ENCODE measurements at places on chromosomes 5 and 9. TPM values are rescaled to one million over a fixed set of nuclear protein-coding genes. Genes with fewer than 3 reads are reported as not detected.

GRCh38 chr5:54702470-54702869 lies 184.9 kb downstream of the SNX18 start:
- H3K4me1 ChIP-seq = peaks cover 48% of the 10 kb centered on the region
- no peak overlapping the region for H3K27ac ChIP-seq
- H3K4me3 ChIP-seq = no peak overlapping the region
- DNase-seq = peak; percentile 14

DNA sequence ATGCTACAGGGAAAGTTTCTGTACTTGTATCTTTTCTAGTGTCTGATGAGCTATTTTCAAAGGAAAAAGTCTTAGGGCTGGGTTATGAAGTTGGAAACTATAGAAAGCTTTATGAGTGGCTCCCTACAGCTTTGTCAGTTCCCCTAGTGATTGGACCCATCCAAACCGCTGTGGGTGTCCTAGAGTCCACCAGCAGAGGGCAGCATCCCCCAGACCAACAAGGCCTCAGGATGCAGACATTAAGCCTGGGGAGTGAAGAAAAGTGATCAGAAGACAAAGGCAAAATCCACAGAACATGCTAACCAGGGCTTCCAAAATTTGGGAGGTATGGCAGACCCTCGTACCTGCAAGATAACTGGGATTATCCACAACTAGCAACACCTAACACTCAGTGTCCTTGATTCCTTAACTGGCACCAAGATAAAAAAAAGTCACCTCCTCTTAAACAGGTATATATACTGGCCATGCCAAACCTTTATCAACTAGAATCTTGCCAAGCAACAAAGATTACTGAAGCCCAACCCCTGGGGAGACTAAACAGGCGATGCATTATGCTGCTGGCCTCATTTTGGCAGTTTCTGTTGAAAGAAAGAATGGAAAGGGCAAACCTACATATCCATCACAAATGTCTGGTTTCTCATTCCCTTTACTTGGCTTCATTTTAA lies 110.4 kb upstream of the NR5A1 start:
- H3K36me3 ChIP-seq = no peaks in the 10 kb centered on the region
- H3K27ac ChIP-seq = no peak overlapping the region
- H3K27me3 ChIP-seq = no peaks in the 10 kb centered on the region
- peak; percentile 61 for DNase-seq
- H3K4me3 ChIP-seq = no peak overlapping the region

- no peak overlapping the region for H3K27ac ChIP-seq
- H3K27me3 ChIP-seq = no peaks in the 10 kb centered on the region
- no peak overlapping the region for H3K4me3 ChIP-seq
- no peaks in the 10 kb centered on the region for H3K4me1 ChIP-seq
Measured at GRCh38 chr9:73183917-73184861, 32.5 kb downstream of the ANXA1 start.

NAIP gene
- polyA plus RNA-seq = 77.9 TPM

WNT8A gene
- polyA plus RNA-seq = not detected

NUTM2F gene
- polyA plus RNA-seq = not detected

MARVELD2 gene
- polyA plus RNA-seq = not detected

Data from CD14-positive monocyte (primary cell).